Stimulated activated CD4-positive, alpha-beta T cell treated with anti-CD3 and anti-CD28 coated beads, Interleukin-1b, Interleukin-23, amount 100 ng/mL, for 24 hours (primary cell): ENCODE measurements at places on chromosomes 5 and 9.

GRCh38 chr5:1479581-1480188 is 34.4 kb upstream of the SLC6A3 start:
- DNase-seq, result no peak

DNA sequence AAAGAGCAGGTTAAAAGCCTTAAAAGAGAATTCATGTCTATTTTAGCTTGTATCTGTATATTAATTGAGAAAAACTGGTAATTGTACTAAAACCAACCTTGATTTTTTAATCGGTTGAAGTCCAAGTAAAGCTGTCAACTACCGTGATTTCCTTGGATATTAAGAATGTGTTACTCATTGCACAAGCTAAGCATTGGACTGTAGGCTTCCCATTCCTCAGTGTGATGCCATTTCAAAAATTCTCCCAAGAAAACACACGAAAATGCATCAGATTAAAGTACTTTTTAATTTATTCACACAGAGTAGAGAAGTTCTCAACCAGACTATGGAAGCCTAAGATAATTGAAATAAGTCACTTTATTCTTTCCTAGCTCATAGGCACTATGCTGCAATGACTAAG is 761.4 kb upstream of the TYRP1 start:
- no peak for DNase-seq

DNA sequence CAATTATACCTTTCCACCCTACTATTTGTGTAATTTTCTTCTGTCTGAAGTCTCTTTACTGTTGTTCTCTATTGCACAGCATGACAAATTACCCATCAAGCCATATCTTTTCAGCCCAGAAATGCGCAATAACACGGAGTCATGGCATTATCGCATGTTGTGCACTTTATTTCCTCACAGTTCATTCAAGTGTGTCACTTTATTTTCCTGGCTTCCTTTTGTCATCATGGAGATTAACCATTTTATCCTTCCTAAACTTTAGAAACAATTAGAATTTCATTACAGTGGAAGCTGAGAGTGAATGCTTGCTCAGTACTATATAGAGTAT is 41.3 kb upstream of the MEF2C start:
- no peak for DNase-seq

DNA sequence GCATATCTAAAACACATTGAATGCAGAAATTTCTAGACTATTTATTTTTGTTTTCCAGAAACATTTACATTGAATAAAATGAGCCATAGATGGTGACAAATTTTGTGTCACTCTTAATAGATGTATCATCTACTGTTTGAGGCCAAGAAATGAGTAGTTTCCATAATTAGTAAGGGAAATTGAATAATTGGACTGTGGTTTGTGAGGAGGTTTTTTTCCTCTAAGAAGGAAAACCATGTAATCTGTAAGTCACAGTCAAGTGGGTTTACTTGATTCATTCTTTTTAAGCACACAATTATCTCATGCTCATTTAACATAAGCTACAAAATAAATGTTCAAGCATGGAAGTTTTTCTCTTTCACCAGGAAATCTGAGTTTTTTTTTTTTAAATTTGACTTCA is 876.4 kb downstream of the NR2F1-AS1 start:
- no peak for DNase-seq

DNA sequence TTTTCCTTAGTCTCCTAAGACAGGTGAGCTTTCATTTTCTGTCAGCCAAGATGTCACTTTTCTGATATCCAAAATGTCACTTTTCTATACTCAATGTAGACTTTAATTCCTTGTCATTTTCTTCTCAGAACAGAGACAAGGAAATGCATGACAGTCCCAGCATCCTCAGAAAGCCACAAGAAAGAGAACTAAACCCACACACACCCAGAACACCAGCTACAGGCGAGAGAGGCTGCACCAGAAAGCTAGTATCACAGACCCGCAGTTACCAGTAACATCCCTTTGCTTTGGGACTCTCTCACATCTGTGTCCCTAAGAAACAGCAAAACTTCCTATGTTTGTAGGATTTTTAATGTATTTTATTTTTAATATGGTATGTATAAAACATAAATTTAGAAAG is 17.1 kb downstream of the TRMO start:
- DNase-seq, result no peak

DNA sequence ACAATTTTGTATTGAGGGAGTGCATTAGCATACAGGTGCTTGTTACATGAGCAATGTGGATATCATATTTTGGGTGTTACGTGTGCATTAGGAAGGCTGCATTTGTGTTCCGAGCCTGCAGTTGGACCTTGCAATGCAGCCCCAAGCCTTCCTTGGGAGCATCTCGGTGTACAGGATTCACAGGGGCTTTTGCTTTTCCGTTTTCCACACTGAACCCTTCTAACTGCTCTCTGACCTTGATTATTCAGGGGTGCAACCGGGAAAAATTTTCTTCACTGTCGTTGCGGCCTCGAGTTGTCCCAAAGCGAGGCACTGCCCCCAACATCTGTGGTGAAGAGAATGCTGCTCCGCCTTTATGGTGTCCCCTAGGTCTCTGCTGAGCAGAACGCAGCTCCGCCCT is 80.1 kb upstream of the PLEKHG4B start:
- DNase-seq, result no peak

- DNase-seq, result no peak
Measured at GRCh38 chr5:145198525-145199260, 636.4 kb downstream of the PRELID2 start.

GRCh38 chr9:122217640-122218039 is 11.1 kb downstream of the LHX6 start:
- DNase-seq, result no peak

GRCh38 chr5:66100851-66101250 is 43.2 kb upstream of the SREK1 start:
- no peak for DNase-seq

DNA sequence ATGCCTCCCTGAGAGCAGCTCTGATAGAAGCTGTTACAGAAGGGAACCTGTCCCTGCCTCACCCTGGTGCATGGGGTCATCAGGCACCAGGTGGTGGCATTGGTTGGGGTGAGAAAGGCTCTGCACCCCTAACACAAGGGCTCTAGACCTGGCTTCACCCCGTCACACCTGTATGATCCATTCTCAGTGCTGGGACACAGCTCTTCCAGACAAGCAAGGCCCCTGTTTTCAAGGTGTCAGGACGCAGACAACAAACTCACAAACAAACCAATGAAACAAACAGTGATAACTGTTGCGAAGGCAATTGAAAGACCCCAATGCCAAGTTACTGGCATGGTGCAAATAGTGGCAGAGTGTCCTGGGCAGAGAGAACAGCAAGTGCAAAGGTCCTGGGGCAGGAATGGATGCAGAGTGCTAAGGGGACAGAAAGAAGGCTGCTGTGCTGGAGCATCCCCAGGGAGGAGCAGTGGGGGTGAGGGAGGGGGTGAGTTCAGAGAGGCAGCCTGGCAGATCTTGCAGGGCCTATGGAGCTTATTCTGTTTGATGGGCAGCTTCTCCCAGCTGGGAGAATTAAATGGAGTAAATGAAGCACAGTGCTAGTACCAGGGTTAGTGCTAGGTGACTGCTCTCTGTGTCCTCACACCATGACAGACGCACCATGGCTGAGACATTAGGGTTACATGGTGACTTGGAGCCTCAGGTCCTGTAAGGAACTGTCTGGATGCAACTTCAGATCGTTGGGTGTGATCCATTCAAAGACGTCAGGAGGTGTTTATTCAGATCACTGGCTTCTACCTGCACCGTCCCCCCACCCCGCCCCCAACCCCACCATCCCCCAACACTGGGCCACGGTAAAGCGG is 67.9 kb upstream of the UNC5A start:
- DNase-seq, result no peak

DNA sequence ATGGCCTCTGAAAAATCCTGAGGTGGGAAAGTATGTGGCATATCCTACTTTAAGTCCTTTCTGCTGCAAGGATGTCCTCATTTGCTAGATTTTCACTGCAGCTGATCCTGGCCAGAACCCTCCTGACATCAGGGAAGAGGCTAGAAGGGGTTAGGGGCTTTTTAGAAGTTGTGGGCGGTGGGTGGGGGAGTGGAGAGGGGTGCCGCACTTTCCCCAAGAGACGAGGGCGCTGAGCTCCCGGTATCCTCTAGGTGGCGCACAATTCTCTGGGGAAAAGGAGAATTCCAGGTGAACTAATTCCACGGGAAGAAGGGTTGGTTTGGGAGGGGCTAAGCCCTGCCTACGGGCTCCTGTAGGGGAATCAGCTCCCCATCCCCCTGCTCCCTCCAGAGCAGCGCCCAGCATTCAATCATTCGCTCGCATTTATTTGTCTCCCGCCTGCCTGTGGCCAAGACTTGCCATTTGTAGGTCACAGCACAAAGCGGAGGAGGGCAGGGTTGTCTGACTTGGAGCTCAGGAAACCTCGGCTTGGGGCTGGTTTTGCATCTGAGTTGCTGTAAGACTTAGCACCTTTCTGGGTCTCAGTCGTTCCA is 42.9 kb upstream of the HAND1 start:
- no peak for DNase-seq

- DNase-seq, result no peak
Measured at GRCh38 chr9:12539580-12539975, 153.6 kb upstream of the TYRP1 start.

DNA sequence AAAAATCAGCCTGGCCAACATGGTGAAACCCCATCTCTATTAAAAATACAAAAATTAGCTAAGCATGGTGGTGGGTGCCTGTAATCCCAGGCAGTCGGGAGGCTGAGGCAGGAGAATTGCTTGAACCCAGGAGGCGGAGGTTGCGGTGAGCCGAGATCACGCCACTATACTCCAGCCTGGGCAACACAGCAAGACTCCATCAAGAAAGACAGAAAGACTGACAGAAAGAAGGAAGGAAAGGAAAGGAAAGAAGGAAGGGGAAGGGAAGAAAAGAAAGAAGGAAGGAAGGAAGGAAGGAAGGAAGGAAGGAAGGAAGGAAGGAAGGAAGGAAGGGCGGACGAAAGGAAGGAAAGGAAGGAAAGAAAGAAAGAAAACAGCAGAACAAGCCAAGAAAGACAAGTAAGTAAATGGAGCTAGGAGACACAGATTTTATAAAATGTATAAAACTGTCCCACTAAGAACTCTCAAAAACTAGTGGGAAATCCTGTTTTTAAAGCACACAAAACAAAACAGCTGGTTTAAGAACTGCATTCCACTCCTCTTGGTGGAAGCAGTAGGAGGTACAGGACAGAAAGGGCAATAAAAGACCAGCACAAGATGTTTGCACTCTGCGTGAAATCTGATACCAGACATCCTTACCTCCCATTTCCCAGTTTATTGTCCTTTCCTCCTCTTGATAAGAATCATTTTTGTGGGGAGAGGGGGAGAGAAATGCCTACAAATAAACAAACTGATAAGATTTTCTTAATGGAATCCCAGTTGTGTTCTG is 46.7 kb downstream of the MYO10 start:
- DNase-seq, result no peak

DNA sequence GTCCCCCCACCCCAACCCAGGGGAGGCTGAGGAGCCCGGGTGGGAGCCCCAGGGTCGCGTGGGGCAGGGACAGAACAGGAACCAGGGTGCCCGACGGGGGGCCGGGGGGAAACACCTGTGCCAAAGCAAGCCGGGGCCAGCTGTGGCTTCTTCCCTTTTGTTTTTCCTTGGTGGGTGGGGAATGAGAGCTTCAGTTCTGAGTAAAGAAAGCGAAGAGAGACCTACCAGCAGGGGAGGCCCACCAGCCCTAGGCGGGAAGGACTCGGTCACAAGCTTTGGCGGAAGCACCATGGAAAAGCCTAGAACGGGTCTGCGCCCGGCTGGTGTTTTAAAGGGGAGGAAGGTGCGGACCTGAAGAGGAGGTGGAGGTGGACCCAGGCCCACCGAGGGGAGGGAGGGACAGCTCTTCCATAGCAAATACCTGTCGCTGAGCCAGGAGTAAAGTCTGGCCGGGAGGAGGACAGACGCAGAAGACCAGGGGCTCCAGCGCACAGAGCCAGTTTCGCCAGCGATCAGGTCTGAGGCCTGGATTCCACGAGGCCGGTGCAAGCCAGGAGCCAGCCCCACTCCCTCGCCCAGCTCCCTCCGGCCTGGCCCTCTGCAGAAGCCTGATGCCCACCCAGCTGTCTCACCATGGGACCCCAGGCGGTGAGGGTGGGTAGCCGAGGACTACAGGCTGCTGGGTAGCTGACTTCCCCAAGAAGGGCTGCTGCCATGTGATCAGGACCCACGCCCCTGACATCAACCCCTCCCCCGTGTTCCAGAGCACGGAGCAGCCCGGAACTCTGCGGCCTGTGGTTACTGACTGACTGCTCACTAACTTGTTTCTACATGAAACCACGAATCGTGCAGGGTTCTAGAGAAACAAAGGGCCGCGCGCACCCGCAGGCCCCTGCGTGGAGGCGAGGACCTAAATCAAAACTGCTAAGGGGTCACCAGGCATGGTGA is 849 bp upstream of the MGAT1 start:
- DNase-seq, result peak; percentile 52

DNA sequence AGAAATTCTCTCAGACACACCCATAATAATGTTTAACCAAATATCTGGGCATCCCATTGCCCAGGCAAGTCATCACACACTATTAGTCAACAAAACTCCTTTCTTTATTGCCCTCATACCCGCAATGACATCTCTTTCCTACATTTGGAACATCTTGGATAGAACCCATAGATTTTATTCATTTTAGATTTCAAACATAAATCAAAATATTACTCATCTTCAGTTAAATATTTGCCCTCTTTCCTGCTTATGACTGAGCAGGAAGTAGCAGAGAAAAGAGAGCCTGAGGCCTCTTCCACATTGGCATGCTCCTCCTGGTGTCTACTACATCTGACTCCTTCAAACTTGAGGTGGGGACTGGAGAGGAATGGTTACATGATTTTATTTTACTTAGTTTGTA is 592.0 kb downstream of the CHSY3 start:
- no peak for DNase-seq

DNA sequence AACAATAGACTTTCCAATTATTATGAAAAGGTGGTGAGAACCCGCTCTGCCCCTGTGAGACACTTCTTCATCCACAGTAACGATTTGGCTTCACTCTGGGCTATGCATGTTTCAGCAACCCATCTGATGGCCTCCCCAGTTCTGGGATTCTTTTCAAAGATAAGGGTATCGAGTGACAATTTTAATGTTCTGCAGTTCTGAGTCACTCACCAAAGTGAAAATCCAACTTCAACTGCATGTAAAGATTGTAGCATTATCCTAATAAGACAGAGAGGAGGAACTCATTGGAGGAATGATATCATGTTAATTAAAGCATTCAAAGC is 1078.3 kb upstream of the SEMA6A start:
- no peak for DNase-seq

DNA sequence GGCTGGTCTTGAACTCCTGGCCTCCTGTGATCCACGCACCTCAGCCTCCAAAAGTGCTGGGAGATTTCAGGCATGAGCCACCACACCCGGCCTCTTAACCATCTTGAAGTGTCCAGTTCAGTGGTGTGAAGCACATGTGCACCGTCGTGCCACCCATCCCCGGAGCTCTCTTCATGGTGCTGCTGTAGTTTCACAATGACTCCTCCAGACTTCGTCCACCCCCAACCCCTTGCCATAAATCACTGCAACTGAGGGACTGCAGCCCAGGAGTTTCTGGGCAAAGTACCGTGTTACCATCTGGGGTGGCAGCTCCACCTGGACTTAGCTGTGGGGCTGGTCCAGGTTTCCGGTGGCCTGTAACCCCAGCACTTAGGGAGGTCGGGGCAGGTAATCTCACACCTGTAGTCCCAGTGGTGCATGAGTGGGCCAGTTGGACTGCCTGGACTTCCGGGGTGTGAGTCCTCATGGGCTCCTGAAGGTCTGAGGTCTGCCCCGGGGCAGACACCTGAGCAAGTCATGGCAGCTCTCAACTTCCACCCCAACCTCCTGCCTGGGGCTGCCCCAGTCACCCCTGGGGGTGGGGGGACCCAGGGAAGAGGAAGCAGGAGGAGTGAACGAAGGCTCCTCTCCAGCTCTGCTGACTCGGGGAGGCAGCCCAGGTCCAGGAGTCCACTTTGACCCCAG is 6.6 kb upstream of the N4BP3 start:
- DNase-seq, result no peak

- no peak for DNase-seq
Measured at GRCh38 chr9:4740388-4740637, 689 bp downstream of the AK3 start.
